DMS 273 treated with DMSO at 0.1 percent for 48 hours (cell line): ENCODE measurements at places on chromosomes 6 and 20.
A peak's percentile ranks its signal among the peaks of the same experiment; 100 is the strongest.

- DNase-seq = no peak
These were observed 13.3 kb upstream of the DNAJC5 start for GRCh38 chr20:63881451-63882226.

DNA sequence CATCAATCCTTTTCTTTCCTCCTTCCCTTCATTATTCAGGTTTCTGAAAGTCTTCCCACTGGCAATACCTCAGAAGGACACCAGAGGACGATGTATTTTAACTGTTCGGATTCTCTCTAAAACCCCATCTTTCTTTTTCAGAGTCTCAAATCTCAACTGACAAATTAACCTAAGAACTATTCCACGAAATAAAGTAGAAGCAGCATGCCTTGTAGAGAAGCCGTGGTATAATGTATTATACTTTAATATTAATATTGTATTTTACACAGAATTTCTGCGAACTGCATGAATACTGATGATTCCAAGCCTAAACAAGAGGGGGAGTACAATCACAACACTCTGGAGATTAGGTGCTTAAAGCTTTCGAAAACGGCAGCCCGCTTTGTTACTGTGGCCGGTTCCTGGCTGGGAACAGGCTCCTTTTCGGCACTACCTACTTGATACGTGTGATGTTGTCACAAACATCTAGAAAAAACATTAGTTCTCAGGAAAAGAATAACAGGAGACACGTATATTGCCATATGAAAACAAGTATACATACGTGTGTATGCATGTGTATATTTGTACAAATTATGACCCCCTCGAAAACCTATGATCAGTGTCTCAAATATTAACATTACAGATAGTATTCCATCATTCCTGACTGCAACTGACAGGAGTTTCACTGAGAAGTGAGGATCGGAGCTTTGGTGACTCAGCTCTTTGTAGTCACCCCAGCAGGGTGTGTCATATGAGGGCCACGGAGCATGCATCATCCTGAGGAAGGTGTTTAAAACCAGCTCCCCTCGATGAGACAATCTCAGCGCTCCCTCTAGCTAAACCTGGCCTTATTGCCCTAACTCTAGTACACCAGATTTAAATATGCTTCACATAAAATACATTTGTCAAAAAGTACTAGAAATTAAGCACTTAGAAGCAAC lies 319.7 kb upstream of the TCF21 start:
- DNase-seq = peak; percentile 77

- DNase-seq = no peak
These were observed 26.3 kb downstream of the SUN5 start for GRCh38 chr20:32978009-32978335.

- DNase-seq = no peak
These were observed 156.5 kb upstream of the INSM1 start for GRCh38 chr20:20211274-20211987.

GRCh38 chr20:1830240-1830639 lies 65.0 kb upstream of the SIRPA start:
- no peak for DNase-seq

DNA sequence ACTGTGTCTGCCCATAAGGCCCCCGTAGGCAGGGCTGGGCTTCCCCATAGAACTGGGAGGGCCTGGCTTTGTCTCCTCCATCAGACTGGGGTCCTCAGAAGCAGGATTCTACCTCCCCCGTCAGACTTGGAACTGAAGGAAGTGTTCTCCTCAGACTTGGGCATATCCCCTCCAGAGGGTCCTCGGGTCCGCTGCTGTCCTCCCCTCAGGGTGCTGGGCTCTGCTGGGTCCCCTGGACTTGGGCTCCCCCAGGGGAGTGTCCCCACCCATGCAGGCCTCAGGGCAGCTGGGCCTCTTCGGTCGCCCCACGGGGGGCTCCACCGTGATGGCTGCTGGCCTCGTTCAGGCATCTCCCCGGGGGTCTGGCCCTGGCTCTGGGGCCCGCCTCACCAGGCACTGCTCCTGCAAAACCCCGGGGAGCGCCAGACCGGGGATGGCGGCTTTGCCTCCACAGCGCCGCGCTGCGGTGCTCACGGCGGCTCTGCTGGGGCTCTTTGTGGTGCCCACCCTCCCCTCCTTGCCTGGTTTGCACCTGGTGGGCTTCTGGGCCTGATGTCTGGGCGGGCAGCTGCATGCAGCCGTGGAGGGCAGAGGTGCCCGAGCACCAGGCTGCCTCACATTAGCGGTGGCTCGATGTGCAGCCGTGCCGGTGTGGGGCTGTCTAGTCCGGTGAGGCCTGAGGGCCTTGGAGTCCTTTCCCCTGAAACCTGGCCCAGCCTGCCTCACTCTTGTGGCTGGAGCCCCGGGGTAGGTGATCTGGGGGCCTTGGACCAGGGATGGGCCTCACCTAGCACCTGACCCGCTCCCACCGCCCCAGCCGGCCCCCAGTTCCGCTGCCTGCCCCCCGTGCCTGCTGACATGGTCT lies 13.9 kb downstream of the COL20A1 start:
- DNase-seq = no peak

- no peak for DNase-seq
These were observed 198.7 kb downstream of the MOXD1 start for GRCh38 chr6:132202574-132202973.
